Activated T-cell treated with anti-CD3 and anti-CD28 coated beads, Interleukin-2, amount 50 U/mL, for 1 hour (primary cell): ENCODE measurements at places on chromosomes 2 and 18.

GRCh38 chr2:131036269-131036668 is 57.0 kb downstream of the FAM168B start:
- no peak for DNase-seq

DNA sequence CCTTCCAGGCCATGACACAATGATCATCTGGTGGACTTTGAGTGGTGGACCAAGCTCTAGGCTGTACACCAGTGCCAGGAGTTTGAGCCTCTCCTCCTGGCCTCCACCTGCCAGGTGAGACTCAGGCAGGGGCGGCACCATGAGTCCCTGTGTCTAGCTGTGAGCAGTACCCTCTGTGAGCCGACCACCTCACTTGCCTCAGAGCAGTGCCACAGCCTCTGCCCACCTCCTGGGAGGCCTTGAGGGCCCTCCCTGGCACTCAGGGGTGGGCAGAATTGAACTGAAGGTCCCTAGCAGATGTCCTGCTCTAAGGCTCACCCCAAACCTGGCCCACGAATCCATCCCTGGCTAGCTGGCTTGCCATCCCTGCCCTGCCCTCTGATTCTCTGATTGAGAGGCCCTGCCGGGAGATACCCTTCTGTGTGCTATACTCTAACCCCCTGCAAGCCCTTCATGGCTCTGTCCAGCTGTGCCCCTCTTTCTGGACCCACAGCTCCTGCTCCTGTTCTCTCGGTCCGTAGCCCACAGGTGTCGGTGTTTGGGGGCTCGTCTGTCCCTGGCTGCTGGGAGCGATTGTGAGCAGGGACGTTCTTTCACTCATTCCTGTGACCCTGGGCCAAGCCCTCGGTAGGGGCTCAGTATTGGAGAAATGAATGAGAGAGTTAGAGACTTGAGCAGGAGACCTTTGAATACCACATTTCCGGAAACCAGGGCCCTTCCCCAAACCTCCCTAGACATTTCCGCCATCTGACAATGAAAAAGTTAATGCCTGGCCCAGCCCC is 70.0 kb downstream of the INHBB start:
- DNase-seq: no peak

GRCh38 chr2:212135739-212136138 is 402.9 kb downstream of the ERBB4 start:
- DNase-seq: no peak

DNA sequence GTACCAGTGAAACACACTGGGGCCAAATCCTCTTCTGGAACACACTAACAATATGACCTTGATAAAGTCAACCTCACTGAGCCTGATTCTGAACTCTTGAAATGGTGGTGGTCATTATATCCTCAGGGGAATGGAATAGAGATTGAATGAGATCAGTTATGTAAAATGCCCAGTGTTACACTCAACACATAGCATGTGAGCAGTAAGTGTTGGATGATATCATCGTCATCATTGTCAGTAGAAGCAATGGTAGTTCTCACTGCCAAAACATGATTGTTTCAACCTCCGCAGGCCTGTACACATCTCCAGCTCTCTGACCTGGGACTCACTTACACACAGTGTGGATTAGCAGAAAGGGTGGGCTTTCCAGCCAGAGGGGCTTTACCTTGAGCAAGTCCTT is 5.5 kb upstream of the ST8SIA3 start:
- no peak for DNase-seq

- no peak for DNase-seq
Observed at GRCh38 chr2:25306777-25307368, 34.9 kb downstream of the DNMT3A start.

- DNase-seq: no peak
Observed at GRCh38 chr18:51212606-51213005, 15.1 kb upstream of the MEX3C start.

DNA sequence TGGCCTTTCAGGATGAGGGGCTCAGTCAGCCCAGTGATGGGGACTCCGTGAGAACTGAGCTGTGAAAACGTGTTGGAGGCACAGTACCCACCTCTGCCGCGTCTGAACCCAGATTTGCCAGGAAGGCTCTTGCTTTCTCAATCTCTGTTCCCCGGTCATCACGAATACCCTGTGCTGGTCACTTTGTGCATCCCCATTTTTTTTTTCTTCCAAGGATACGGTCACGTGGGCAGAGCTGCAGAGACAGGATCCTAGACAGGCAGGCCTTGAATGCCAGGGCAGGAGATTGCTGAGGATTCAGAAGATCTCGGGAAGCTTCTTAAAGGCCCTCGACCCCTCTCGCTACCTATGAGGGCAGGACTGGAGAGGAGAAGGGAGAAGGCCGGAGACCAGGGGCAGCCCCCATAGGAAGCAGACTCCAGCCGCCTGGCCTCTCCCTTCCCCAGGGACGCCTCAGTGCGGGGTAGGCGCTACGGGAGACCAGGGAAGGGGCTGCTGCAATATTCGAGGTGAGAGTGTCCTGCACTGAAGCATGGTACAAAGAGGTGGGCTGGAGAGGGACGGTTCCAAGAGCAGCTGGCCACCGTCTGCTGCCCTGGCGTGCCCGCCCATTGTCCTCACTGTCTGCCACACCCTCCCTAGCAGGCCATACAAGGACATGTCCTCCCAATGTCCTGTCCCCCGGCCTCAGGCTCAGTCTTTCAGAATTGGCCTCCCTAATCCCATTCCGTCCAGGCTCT is 29.0 kb upstream of the TAF1B start:
- no peak for DNase-seq

DNA sequence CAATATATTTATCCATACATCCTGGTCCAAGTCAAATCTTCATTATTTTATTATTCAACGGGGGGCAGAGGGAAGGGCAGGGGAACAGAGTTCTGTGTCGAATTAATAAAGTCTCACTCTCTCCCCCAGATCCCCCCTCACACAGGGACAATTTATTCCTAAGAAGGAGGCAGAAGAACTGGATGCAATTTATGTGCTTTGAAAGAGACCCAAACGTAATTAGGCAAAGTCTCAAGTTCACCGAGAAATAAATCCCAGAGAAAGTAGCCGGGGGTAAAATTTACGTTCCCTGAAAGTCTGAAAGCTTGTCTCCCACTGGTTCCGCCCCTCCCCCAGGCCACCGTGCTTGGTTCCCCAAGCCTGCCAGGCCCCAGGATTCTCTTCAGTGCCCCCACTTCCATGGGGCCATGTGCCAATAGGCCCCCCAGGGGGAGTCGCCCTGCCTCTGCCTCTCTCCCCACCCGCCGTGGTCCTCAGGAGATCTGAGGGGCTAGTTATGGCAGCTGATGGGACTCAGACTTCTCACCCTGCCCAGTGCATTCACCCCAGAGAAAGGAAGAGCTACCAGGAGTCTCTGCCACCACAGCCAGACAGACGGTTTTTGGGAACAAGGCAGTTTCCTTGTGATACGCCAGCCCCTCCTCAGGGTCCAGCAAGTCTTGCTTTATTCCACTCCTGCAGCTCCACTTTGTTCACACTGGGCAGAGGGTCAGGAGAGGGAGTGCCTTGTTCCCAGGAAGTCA is 215.5 kb downstream of the CYP26B1 start:
- no peak for DNase-seq

- no peak for DNase-seq
Observed at GRCh38 chr2:223097888-223098383, 45.9 kb downstream of the KCNE4 start.

GRCh38 chr18:58041633-58042032 is 2.4 kb upstream of the NEDD4L start:
- DNase-seq: no peak

DNA sequence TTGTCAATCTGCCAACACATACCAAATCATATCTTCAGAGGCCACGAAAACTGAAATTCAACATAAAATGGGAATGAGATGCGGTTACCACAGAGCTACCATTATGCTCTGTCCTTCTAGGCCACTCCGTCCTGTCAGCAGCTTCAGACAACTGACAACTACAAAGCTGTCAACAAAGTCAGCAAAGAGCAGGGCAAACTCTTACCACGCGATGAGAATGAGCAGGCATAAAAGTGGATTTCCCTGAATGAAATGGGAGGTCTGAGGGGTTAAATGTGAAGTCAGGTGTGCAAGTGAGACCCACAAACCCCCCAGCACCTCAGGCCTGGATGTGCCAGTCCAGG is 130.1 kb downstream of the LNPK start:
- no peak for DNase-seq

DNA sequence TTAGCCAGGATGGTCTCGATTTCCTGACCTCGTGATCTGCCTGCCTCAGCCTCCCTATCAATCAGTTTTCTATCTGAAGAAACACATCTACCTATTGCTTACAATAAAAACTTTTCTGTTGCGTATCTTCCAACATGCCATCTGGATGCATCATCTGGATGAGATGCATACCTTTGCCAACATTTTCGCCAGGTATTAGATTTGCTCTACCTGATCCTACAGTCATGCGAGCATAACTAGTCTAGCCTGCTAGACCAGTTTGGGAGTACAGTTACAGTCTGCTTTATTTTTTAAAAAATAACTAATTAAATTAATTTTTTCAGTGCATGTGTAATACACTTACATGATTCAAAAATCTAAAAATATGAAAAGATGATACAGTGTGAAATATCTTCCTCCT is 334.0 kb upstream of the MEX3C start:
- no peak for DNase-seq

- DNase-seq: no peak
Observed at GRCh38 chr18:31603315-31603714, 11.6 kb downstream of the TTR start.

DNA sequence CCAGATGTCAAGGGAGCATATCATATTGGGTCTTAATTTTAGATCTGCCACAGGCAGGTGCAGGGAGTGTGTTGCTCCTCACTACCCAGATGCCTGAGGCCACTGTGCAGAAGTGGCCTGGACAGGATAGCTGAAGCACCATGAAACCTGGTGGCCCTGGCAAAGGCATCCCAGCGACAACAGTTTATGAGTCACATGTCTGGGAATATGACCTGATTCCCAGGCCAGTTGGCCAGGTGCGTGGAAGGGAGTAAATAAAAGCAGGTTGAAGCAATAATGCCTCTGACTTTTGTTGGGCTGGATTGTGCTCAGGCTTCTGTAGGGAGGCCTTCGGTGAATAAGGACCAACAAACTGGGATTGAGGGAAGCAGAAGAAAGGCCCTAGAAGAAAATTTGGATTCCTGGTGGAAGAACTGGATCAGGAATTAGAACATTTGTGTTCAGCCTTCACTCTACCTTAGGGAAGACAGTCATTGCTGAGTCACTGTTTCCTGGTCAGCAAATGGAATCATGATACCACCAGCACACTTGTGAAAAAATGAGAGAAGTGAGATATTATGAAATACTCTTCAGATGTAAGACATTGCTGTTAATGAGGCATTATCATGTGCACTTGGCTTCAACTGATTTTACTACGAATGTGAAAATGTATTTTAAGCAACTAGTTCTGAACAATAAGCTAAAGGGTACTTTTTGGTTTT is 78.4 kb upstream of the ZNF516 start:
- no peak for DNase-seq

- no peak for DNase-seq
Observed at GRCh38 chr2:181104512-181105115, 124.2 kb downstream of the UBE2E3 start.

GRCh38 chr2:221096706-221097567 is 475.2 kb downstream of the EPHA4 start:
- no peak for DNase-seq

DNA sequence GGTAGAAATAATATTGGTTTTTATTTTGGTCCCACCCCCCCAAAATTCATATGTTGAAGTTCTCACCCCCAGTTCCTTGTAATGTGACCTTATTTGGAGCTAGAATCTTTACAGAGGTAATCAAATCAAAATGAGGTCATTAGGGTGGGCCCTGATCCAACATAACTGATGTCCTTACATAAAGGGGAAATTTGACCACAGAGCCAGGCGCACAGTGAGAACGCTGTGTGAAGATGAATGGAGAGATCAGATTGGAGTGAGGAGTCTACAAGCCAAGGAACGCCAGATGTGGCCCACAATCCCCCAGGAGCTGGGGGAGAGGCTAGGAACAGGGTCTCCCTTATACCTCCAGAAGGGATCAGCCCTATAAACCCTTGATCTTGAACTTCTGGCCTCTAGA is 31.6 kb upstream of the TRIB2 start:
- DNase-seq: no peak

DNA sequence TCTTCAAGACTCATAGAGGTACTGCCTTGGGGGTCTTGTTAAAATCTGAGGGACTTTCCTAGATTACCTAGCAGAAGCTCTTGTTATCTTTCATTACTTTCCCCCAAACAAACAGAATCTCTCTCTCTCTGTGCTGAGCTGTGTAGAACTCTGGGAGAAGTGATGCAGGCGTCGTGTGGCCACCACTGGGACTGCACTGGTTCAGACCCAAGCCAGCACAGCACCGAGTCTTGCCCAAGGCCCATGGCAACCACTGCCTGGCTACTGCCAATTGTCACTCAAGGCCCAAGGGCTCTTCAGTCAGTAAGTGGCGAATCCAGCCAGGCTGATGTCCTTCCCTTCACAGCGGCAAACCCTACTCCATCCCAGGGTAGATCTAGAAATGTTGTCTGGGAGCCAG is 28.6 kb downstream of the PPP1R1C start:
- no peak for DNase-seq

DNA sequence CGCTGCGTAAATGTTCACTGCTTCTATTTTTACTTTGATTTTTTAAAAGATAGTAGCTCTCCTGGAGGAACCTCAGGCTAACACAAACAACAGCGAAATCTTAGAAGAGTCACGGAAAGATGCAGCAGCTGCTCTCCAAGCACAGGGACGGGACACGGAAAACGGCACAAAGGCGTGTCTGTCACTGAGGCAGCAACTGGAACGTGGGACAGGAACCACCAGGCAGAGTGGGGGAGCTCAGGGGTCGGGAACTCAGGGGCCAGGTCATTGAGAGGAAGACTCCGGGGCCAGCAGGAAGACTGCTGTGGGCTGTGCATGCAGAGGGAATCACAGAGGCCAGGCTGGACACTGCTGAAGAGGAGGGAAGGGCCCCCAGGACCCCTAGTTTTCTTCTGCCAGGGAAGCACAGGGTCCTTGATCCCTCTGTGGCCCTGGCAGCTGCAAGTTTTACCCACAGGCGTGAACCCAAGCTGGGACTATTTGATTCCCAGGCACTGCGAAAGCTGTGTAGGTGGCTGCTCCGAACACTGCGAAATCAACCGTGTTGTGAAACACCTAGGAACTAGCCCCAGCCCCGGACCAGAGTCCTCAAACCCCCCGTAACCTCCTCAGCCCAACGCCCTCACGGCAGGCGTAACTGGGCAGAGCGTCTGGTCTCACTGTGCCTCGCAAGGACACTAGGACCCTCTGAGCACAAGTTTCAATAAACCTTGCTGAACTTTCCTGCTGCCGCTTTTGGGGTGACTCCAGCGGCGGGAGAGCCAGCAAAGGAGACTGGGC is 263.0 kb downstream of the EIPR1 start:
- DNase-seq: no peak

- peak; percentile 40 for DNase-seq
Observed at GRCh38 chr2:240435948-240436682, 652 bp downstream of the GPC1 start.

DNA sequence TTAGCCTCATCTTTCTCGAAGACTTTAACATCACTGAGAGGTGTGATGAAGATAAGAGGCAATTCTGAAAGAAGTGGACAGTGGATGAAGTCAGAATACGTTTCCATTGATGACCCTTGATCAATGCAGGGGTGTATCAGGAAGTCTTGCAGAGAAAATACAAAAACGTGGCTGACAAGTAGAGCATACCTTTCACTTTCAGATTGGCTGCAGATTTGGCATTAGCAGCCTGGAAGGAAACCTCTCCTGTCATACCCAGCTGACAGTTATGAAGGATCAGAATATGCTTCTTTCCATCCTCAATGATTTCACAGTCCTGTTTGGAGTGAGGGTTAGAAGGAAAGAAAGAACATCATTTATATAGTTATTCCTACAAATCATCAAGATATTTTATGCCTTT is 152.5 kb downstream of the PLEKHA3 start:
- no peak for DNase-seq

- DNase-seq: no peak
Observed at GRCh38 chr2:227447606-227448005, 24.4 kb upstream of the AGFG1 start.

GRCh38 chr2:233922471-233922870 is 5.3 kb downstream of the TRPM8 start:
- no peak for DNase-seq
